OCI-LY7 (cell line): ENCODE measurements at places on chromosomes 3 and 15.

DNA sequence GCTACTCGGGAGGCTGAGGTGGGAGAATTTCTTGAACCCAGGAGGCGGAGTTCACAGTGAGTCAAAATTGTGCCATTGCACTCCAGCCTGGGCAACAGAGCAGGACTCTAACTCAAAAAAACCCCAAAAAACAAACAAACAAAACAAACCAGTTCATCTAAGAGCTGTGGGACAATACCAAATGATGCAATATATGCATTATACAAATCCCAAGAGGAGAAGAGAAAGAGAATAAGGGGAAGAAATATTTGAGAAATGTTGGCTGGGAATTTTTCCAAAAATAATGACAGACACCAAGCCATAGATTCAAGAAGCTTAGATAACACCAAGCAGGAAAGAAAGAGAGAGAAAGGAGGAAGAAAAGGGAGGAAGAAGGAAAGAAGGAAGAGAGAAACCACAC is 82.5 kb downstream of the KLF13 start:
- DNase-seq: no peak

DNA sequence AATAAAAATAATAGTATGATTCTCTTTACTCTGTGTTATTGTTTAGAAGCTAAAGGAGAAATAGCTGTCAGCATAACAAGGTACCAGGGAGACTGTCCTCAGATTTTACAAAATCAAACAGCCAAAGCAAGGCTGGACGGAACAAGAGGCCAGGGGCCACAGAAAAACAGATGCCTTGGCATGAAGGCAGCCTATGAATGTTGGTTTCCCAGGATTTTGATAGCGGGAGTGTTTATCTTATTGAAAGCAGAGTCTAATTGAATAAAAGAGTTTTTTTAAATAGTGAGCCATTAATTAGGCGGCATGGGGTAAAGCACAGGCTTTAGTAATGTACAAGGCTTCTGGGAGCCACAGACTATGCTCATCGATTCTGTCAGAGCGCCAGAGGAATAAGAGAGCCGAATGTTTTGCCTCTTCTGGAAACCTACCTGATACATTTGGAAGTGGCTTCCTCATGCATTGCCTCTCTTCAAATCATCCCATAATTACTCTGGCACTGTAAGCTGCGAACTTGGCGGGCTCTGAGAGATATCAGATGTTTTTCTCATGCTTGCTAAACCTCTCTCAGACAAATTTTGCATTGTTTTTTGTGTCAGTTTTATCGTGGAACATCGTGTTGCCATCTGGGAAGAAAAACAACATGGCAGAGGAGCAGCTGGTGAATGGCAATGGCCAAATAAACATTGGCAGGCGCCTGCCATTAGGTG is 30.4 kb upstream of the TMCO5A start:
- no peak for DNase-seq

DNA sequence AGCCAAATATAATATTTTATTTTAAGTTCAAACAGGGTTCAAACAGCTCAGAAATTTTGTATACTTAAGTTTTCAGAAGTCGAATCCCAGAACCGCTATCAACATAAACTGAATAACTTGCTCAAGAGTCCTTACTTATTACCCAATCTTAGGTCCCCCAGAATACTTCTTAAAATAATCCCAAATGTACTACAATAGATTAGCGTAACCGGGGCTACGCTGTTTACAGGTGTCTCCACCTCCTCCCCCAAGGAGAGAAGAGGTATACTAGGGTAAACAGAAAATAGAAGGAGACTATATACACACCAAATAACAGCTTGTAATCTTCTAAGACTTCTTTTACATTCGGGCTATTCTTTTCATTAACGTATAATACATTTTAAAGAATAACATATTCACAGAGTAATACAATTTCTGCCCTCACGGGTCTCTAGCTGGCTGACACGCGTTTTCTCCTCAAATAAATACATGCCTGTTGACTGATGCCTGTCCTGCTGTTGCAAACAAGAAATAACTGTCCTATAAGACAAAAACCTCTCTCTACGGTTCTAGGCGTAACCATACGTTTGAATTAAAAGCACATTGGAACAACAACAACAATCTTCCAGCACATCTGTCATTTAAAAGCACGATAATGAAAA is 1.3 kb downstream of the DENND4A start:
- peak; percentile 56 for DNase-seq

DNA sequence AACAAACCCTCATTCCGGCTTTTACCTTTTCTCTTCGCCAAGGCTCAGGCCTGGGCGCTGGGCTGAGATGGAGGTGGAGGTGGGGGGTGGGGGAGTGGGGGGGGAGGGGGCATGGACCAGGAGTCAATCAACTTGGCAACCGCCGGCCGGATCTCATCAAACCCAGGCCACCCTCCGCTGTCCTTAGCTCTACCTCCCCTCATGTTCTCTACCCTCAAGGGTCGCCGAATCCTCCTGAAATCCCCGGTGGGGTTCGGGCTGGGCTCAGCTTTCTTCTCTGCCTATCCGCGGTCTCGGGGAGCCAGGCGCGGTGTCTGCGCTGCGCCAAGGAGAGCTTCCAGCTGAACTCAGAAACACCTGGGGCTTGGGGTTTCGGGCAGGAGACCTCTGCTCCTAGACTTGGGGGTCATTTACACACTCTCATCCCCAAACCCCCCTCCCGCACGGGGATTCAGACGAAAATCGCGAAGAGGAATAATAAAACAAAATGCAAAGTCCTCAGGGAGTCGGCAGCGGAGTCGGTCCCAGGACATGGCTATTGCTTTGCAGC is 2.5 kb downstream of the ONECUT1 start:
- DNase-seq: no peak

GRCh38 chr3:43870844-43871626 is 180.3 kb downstream of the ABHD5 start:
- no peak for DNase-seq

- no peak for DNase-seq
Measured at GRCh38 chr3:185649414-185649813, 63.3 kb downstream of the SENP2 start.

- DNase-seq: no peak
Measured at GRCh38 chr15:63950911-63951481, 95.3 kb downstream of the DAPK2 start.

- no peak for DNase-seq
Measured at GRCh38 chr3:138594935-138595610, 1.0 kb upstream of the CEP70 start.

DNA sequence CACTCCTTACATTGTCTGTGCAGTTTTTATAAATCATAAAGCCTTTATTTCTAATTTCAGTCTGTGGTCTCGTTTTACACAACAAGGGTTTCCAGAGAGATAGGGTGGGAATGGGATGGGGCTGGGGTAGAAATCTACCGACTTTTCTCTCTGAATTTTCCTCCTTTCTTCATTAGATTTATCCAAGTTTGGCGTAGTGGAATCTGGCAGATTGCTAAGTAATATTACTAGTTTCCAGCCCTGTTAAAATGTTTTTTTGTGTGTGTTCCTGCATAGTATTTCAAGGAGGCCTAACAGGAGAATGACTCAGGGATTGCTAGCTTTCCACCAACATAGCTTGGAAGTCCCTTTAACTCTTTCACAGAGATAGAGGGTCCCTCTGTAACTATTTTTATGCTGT is 185.5 kb upstream of the GOLGA6L4 start:
- DNase-seq: no peak
